CD4-positive, CD25-positive, alpha-beta regulatory T cell (primary cell): ENCODE measurements at places on chromosomes 7 and 10.
A peak's percentile ranks its signal among the peaks of the same experiment; 100 is the strongest.

DNA sequence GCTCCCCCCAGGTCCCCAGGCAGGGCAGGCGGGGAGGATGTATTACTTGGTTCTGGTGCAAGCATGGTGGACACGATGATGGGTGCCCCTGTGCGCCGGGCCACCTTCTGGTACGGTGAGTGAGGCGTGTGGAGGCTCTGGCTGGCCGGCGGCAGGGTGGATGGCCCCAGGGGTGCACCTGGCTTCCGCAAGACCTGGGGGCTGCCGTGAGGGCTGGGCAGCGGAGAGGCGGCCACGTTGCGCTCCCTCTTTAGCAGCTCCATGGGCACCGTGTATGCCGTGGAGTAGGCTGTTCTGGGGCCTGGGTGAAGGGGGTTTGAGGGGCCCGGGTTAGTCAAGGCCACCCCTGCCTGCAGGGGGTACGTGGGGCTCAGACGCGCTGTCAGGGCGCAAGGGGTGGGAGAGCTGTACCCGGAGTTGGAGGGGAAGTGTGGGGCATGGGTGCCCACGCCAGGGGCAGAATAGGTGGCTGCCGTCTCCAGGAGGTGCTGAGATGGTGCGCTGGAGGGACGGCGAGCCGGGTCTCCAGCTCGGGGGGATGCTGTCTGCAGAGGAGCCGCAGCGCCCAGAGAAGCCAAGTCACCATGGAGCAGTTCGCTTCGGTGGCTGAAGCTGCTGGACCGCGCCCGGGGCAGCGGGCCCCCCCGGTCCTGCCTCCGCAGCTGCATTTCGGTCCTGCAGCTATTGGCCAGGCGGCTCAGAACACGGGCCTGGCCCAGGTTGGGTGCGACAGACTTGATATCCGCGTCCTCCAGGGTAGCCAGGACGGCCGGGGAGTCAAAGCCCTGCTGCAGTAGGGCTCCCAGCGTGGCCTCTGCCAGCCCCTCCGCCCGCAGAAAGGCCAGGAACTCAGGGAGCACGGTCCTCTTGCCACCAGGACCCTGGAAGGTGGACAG, 84.4 kb downstream of the ZRANB1 start:
- DNase-seq: no peak

GRCh38 chr7:68807666-68808065, 790.6 kb upstream of the AUTS2 start:
- DNase-seq: no peak

GRCh38 chr7:98930921-98931320, 52.6 kb downstream of the TRRAP start:
- peak; percentile 16 for DNase-seq

DNA sequence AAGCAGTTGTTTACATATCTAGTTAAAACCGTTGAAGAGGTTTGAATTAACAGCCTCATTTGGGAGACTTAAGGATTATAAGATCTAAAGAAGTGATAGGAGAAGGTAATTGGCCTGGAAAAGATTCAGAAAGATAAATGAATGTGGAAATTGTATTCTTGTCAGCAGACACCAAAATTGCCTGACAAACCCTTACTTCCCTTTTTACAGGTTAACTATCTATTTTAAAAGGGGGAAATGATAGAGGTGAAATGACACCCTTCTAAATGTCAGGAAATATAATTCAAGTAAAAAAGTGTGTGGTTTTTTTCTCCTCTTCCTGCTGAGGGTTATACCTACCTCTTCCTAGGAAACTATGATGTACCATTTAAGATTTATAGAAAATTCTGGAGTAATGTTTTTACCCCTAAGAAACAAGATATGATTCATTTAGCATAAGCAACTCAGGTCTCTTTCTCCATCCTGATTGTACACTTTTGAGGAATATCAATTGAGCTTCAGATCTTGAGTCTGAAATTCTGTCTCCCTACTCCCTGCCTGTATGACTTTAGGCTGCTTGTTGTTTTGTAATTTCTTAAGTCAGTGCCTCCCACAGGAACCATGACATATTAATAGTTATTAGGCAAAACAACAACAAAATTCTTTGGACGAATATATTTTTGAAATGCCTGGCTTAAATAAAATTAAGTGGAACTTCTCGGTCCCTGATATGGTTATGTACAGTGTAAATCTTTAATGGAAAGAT, 250.4 kb downstream of the RNLS start:
- DNase-seq: no peak

DNA sequence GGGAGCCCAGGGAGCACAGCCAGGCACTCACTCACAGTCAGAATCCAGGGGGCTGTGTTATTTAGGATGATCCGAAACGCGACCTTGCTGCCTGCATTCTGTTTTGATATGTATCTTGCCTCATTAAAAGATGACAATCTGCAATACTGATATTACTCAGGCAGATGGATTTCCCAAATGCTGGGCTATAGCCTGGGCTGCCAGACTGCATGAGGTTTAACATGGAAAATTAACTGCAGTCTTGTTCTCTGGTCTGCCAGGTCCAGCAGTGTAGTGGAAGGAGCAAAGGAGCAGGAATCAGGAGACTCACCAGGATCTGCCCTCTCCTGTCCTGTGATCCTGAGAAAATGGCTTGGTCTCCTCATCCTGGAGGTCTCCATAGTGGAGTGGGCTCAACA, 258.1 kb downstream of the PAXIP1 start:
- DNase-seq: no peak

- no peak for DNase-seq
Measured at GRCh38 chr10:28396331-28396730, 93.5 kb upstream of the MPP7 start.

DNA sequence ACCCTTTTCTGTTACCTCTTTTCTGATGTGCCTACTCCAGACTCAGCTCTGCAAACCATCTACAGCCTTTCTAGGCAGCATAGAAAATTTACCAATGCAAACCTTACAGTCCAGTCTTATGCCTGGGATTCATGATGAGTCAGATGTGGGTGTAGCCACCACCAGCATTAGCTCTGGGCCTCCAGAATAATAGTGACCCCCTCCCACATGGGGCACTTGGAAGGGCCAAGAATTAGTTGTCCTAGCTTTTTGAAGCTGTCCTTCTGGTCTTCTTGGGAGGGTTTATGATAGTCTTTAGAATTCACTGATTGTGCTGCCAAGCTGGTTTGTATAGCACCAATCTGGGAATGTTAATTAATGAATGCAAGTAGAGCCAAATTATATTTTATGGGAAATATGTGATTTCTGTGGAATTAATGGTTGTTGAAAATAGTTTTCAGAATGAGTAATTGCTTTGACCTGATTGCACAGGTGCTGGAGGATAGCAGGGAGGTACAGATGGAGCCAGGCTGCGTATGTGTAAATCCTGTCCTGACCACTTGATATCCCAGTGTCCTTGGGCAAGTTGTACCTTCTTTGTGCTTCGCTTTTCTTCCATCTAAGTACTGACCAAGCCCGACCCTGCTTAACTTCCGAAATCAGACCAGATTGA, 94.8 kb downstream of the CPED1 start:
- DNase-seq: no peak

DNA sequence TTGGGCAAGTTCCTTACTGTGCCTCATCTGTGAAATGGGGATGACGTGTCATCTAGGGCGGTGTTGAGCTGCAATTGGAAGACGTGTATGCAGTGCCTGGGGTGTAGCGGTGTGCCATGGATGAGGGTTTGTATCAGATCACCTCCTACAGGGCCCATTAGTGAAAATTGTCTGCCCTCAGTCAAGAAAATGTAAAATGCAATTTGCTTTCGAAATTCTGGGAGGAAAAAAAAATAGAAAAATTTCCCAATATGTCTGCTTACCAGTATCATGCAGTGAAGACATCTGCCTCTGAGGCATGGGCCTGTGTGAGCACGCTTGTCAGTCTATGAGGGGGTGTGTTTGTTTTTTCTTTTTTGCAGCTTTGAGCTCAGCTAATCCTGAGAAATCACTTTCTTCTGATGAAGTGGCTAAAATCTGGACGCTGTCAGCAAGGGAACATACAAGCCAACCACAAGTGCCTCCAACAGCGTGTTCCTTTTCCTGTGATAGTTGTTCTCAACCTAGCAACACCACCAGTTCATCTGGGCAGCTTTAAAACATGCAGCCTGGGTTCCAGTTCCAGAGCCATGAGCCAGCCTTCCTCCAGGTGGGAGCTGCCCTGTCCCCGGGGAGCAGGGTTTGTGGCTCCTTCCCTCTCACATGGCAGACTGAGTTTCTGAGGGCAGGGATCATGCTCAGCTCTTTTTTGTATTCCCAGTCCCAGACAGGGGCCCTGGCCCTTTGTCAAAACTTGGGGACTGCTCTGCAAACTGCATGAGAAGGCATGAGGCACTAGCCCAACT, 10.3 kb downstream of the FAM241B start:
- no peak for DNase-seq

- DNase-seq: no peak
Measured at GRCh38 chr7:25989140-25989705, 162.8 kb upstream of the NFE2L3 start.

GRCh38 chr7:88737632-88738031, 21.9 kb upstream of the ZNF804B start:
- DNase-seq: no peak

GRCh38 chr10:127720142-127720541, 16.8 kb upstream of the FOXI2 start:
- no peak for DNase-seq

DNA sequence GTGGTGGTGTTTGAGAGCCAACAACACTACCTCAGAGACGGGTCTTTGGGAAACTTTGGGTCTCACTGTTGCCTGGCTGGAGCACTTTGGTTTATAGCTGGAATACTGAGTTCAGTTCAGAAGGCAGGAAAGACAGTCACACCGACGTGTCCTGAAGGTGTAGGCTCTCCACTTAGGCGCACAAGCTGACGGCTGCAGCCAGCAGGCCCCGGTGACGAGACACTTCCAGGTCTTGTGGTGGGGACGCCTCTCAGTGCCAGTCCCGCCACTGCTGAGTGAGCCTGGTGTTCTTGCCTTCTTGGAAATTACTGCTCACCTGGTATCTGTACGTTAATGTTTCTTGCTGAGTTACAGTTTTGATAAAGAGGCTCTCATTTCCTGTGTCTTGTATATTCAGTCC, 74.0 kb downstream of the WDR37 start:
- DNase-seq: no peak

DNA sequence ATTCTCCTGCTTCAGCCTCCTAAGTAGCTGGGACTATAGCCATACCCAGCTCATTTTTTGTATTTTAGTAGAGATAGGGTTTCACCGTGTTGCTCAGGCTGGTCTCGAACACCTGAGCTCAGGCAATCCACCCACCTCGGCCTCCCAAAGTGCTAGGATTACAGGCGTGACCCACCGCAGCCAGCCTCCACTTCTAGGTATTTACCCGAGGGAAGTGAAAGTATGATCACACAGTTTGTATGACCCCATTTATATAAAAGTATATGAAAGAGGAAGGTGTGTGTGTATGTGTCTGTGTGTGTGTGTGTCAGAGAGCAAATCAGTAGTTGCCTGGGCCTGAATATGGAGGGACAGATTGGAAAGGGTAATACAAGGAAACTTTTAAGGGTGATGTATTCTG, 2.0 kb upstream of the PURB start:
- DNase-seq: no peak
